Activated CD4-positive, alpha-beta T cell treated with anti-CD3 and anti-CD28 coated beads, Interleukin-2, amount 10 ng/mL, durations not matched to agents 7 days and 5 days (primary cell): ENCODE measurements at places on chromosomes 2 and 18.

DNA sequence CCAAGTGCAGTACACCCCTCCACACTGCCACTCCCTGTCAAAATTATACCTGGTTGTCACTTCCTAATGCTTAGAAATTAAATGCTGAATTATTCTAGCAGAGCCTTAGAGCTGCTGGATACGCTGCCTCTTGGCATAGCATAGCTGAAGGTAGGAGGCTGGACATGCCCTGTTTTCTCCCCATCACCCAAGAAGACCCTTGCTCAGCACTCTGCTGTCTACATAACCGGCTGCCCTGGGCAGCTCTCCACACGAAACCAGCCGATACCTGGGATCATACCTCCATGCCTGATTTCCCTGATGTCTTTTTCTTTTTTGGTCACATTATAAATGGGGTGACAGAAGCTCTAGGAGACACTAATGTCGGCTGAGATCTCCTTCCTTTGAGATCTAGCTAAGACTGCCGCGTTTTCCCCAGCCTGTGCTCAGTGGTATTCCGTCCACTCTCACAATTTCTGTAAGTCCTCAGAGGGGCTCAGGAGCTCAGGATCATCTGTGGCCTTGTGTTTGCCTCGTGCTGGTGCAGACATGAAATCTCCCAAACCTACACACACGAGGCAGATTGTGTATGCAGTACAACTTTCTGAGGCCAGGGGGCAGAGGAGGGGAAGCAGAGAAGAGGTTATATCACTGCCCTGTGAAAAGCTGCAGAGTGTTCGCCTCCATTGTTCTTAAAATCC is 13.5 kb upstream of the ZAP70 start:
- DNase-seq = peak; percentile 78

GRCh38 chr2:43000242-43001054 is 208.1 kb upstream of the HAAO start:
- no peak for DNase-seq

DNA sequence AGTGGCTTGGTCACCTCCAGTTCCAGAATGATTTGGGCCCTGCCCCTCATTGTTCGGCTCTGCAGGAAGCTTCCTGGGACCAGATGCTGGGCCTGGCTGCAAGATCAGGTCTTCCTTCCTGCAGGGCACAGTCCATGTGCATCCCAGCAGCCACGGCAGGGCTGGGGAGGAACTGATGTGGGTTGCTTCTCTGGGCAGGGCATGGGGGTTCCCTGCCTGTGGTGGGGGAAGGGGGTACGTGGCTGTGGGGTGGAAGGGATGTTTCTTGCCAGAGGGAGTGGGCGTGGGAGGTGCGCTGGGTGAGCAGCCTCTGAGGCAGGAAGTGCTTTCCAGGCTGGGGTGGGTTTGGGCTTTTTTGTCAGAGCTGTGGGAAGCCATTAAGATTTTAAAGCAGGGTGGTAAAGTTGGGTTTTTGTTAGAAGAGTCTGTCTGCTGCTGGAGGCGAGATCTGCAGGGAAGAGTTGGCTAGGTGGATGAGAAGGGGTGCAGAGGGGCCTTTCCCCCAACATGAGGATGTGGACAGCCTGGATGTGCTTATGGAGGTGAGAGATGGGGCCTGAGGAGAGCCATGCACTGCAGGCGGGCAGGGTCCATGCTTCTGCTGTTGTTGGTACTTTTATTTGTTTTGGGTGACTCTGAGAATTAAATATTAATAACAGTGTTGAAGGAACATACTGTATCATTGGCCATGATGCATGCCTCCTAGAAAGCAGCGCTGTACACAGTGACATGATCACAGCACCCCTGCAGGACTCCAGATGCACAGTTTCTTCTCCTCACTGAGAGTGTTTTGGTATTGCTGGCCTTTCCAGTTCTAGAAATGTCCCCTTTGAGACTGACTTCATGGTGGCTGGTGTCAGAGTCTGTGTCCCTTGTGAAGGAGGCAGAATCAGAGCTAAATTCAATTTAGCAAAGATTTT is 45.3 kb downstream of the DGKD start:
- DNase-seq = peak; percentile 55

DNA sequence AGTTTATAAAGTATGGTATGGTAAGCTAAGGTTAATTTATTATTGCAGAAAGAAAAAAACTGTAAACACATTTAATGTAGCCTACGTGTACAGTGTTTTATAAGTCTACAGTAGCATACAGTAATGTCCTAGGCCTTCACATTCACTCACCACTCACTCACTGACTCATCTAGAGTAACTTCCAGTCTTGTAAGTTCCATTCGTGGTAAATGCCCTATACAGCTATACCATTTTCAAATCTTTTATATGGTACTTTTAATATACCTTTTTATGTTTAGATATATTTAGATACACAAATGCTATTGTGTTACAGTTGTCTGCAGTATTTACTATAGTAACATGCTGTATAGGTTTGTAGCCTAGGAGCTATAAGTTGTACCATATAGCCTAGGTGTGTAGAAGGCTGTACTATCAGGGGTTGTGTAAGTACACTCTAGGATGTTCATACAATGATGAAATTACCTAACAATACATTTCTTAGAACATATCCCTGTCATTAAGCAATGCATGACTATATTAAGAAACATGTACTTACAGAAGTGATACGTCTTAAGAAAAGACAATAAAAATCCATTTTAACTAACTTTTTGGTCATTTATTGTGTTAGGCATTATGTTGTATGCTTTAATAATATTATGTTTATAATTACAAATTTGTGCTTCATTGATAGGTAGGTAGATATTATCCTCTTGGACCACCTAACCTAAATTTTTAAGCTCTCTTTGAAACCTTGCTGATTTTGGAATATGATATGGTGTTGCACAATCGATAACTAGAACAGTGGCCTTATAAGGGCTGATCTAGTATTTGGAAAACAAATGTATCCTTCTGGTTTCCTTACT is 51.9 kb downstream of the VRK2 start:
- DNase-seq = no peak

- DNase-seq = no peak
Measured at GRCh38 chr2:124973396-124973795, 948.3 kb downstream of the CNTNAP5 start.

GRCh38 chr2:105112345-105112744 is 74.5 kb downstream of the MRPS9 start:
- no peak for DNase-seq

DNA sequence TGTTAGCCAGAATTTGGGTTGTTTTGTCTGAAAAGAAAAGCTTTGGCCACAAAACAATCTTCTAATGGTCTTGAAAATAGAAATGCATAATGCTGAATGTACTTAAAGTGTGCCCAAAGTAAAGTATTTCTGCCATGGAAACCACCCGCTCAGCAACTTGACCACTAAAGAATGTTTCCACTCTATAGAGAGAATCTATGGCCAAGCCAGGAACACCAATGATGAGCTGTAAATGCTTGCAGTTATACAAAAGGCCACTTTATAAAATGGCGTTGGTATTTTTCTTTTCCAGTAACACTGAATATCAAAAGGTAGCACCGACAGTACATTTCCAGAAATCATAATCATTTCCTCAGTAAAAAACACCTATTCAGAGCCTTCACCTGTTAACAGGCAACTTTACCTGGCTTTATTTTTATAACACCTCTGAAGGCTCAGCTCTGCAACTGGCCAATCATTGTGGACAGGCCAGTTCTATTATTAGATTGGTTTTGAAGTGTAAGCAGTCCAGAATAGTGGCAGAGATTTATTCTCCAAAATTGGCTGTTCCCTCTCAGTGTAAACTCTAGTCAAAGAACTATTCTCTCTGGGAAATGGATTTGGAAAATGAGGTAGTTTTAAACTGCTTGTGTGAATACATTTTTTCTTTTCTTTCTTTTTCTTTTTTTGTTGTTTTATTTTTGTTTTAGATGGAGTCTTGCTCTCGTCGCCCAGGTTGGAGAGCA is 36.1 kb downstream of the SLC40A1 start:
- no peak for DNase-seq

GRCh38 chr2:16739778-16740581 is 74.3 kb upstream of the CYRIA start:
- no peak for DNase-seq

- no peak for DNase-seq
Measured at GRCh38 chr18:35000457-35000856, 40.8 kb upstream of the MAPRE2 start.

- DNase-seq = no peak
Measured at GRCh38 chr2:6073191-6074088, 381.3 kb downstream of the SOX11 start.
